ENCODE measurements at places on chromosomes 11 and 22.
A peak's percentile ranks its signal among the peaks of the same experiment; 100 is the strongest.

GRCh38 chr22:28628766-28629165, 50.9 kb downstream of the TTC28 start:
- DNase-seq, result no peak

GRCh38 chr11:128916681-128917080, 25.5 kb downstream of the KCNJ5 start:
- DNase-seq, result no peak

DNA sequence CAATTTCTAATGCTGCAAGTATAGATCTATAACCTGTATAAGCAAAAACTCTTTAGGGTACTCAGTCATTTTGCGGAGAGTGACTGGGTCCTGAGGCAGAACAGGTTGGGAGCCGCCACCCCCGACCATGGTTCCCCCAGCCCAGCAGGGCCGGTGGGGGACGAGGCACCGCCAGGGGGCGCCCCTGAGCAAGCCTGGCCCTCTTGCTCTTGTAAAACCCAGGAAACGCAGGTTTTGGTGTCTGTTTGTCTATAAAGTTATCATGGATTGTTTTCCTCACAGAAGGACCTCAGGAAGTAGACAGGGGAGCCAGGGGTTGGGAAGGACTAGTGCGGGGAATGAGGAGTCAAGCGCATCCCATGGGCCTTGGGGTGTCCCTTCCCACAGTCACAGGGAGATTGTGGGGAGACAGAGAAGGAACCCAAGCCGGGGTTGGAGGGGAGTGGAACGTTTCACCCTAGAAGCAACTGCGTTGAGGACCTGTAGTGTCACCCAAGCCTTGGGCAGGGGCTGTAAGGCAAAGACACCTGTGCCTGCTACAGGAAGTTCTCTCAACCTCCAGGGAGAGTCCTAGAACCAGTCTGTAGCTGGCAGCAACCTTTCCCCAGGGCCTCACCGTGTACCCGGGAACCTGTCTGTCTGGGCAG, 26.4 kb downstream of the KCTD17 start:
- peak; percentile 55 for DNase-seq

GRCh38 chr11:74100231-74100630, 70.6 kb downstream of the C2CD3 start:
- no peak for DNase-seq

Data from fibroblast of the aortic adventitia (primary cell).